Mesenchymal stem cell (in vitro differentiated cells and primary cell): ENCODE measurements at places on chromosomes 12 and 14.

GRCh38 chr14:55731881-55732498, 152.0 kb downstream of the KTN1 start:
- DNase-seq: no peak
- no peaks in the 10 kb centered on the region for H3K36me3 ChIP-seq
- H3K27ac ChIP-seq: no peak overlapping the region
- H3K4me1 ChIP-seq: no peaks in the 10 kb centered on the region
- H3K27me3 ChIP-seq: no peaks in the 10 kb centered on the region

DNA sequence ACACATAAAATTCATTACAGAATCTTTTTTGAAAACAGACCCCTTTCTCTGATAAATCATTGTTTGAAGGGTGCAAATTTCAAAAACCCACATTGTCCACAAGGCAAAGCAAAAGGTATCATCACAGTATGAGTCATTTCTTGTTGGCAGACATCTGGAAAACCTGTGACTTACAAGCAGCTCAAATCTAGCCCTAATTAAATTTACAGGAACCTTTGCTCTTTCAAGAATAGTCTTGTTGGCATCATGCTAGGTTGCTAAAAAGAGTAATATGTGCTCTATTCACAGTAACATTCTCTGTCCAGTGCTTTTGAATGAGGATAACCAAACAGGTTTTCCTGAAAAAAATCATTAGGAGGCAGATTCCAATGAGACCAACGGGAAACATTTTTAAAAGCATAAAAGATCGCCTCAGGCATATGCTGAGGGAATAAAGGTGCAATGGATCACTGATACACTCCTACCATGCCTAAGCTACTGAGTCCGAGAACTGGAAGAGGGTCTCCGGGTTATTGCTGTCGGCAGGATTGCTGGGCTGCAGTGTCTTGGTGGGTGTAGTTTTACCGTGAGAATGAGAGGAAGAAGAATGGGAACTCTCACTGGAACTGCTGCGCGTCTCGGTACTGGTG, 55.5 kb upstream of the TTC7B start:
- H3K4me1 ChIP-seq: peaks cover 2% of the 10 kb centered on the region
- peak; percentile 42 for DNase-seq

- H3K4me1 ChIP-seq: no peaks in the 10 kb centered on the region
- no peak for DNase-seq
- H3K27me3 ChIP-seq: no peaks in the 10 kb centered on the region
- H3K4me3 ChIP-seq: no peak overlapping the region
- H3K27ac ChIP-seq: no peak overlapping the region
Observed at GRCh38 chr14:75726321-75726720, 65.3 kb downstream of the TTLL5 start.

DNA sequence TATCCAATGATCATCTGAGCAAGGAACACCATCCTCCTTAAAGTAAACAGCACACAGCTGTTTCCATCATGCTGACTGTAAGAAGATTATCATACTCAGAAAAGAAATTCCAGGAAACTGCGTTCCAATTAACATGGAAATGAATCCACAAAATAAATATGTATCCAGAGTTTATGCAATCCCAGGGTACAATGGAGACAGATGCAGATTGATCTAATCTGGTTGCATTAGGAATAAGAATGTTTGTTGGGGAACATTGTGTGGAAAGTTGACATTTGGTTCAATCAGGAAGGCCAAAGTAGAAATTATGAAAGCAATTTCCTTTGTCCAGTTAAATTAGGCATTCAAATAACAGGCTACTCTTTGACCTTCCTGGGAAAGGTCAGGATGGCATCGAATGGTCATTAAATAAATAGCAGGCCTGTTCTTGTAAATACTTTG, 236.9 kb upstream of the AMIGO2 start:
- no peaks in the 10 kb centered on the region for H3K27me3 ChIP-seq
- no peak overlapping the region for H3K4me3 ChIP-seq
- no peaks in the 10 kb centered on the region for H3K36me3 ChIP-seq
- H3K27ac ChIP-seq: no peak overlapping the region
- DNase-seq: no peak

GRCh38 chr14:23154964-23155587, 28.4 kb downstream of the SLC7A8 start:
- H3K4me1 ChIP-seq: peaks cover 11% of the 10 kb centered on the region
- H3K27ac ChIP-seq: peak overlapping the region; percentile 3
- H3K36me3 ChIP-seq: peaks cover 12% of the 10 kb centered on the region

DNA sequence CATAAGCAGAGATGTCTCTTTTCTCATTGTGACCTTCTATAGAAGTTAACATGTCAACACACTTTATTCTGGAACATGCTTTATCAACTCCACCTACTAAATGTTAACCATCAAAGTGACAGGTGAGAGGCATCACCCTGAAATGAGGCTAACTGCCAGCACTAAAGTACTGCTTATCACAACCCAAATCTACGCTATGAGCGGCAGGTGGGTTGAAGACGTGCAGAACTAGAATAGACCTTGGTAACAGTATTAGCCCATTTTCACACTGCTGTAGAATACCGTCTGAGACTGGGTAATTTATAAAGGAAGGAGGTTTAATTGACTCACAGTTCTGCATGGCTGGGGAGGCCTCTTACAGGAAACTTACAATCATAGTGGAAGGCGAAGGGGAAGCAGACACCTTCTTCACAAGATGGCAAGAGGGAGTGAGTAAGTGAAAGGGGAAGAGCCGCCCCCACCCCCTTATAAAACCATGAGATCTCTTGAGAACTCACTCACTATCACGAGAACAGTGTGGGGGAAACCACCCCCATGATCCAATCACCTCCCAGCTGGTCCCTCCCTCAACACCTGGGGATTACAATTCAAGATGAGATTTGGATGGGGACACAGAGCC, 359.0 kb downstream of the SEC23A start:
- no peaks in the 10 kb centered on the region for H3K4me1 ChIP-seq
- no peak overlapping the region for H3K4me3 ChIP-seq
- DNase-seq: no peak
- no peaks in the 10 kb centered on the region for H3K36me3 ChIP-seq
- no peak overlapping the region for H3K27ac ChIP-seq

DNA sequence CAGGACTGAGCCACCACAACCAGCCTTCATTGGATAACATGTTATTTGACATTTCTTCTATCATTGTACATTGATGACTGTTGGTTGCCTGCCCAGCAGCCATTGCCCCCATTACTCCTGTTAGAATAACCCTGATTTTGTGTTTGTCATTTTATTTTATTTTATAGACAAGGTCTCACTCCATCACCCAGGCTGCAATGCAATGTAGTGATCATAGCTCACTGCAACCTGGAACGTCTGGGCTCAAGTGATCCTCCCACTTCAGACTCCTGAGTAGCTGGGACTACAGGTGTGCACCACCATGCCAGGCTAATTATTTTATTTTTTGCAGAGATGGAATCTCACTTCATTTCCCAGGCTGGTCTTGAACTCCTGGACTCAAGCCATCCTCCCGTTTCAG, 33.2 kb upstream of the LTA4H start:
- H3K4me1 ChIP-seq: peaks cover 2% of the 10 kb centered on the region
- H3K27ac ChIP-seq: no peak overlapping the region
- no peak for DNase-seq
- H3K27me3 ChIP-seq: no peaks in the 10 kb centered on the region
- H3K4me3 ChIP-seq: no peak overlapping the region

GRCh38 chr12:122980183-122981035, at the start of gene ARL6IP4:
Gene ARL6IP4 (plus strand): TSS chr12:122980681. CDS start chr12:122981140, 459 bp downstream.
- H3K27ac ChIP-seq: peak within 1 kb of the TSS; percentile 65
- H3K36me3 ChIP-seq: peaks cover 27% of the 10 kb centered on the region
- H3K4me1 ChIP-seq: peaks cover 71% of the 10 kb centered on the region

GRCh38 chr12:14357486-14357885, 8.0 kb upstream of the ATF7IP start:
- H3K36me3 ChIP-seq: no peaks in the 10 kb centered on the region
- no peaks in the 10 kb centered on the region for H3K27me3 ChIP-seq
- no peak overlapping the region for H3K27ac ChIP-seq
- no peaks in the 10 kb centered on the region for H3K4me1 ChIP-seq
- peak; percentile 40 for DNase-seq

- no peaks in the 10 kb centered on the region for H3K4me1 ChIP-seq
- H3K27ac ChIP-seq: no peak overlapping the region
- no peak overlapping the region for H3K4me3 ChIP-seq
- H3K36me3 ChIP-seq: no peaks in the 10 kb centered on the region
Observed at GRCh38 chr12:120933786-120934185, 29.6 kb upstream of the SPPL3 start.

DNA sequence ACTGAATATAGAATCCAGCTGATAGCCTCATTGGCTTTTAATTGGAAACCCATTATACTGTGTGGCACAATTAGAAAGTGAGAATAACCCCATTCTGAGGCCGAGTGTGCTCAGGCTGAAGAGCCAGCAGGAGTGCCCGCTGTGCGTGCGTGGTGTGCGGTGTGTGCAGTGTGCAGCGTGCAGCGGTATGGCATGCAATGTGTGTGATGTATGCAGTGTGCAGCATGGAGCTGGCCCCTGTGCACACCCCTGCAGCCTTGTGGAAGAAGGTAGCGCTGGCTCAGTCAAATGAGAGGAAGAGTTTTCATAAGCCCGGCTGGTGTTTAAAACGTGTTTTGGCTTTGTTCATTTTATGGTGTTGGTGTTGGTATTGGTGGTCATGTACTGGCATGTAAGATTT, 22.9 kb downstream of the CKB start:
- peaks cover 55% of the 10 kb centered on the region for H3K36me3 ChIP-seq
- H3K27ac ChIP-seq: peak overlapping the region; percentile 3
- no peak for DNase-seq
- H3K27me3 ChIP-seq: no peaks in the 10 kb centered on the region
- no peak overlapping the region for H3K4me3 ChIP-seq
- peaks cover 4% of the 10 kb centered on the region for H3K4me1 ChIP-seq

- no peak for DNase-seq
- no peaks in the 10 kb centered on the region for H3K4me1 ChIP-seq
- H3K27me3 ChIP-seq: no peaks in the 10 kb centered on the region
- no peak overlapping the region for H3K27ac ChIP-seq
Observed at GRCh38 chr12:27462151-27462694, 15.7 kb downstream of the SMCO2 start.
